ENCODE measurements at places on chromosomes 7 and 10. TPM values are rescaled to one million over a fixed set of nuclear protein-coding genes. Genes with fewer than 3 reads are reported as not detected.
A peak's percentile ranks its signal among the peaks of the same experiment; 100 is the strongest.

DNA sequence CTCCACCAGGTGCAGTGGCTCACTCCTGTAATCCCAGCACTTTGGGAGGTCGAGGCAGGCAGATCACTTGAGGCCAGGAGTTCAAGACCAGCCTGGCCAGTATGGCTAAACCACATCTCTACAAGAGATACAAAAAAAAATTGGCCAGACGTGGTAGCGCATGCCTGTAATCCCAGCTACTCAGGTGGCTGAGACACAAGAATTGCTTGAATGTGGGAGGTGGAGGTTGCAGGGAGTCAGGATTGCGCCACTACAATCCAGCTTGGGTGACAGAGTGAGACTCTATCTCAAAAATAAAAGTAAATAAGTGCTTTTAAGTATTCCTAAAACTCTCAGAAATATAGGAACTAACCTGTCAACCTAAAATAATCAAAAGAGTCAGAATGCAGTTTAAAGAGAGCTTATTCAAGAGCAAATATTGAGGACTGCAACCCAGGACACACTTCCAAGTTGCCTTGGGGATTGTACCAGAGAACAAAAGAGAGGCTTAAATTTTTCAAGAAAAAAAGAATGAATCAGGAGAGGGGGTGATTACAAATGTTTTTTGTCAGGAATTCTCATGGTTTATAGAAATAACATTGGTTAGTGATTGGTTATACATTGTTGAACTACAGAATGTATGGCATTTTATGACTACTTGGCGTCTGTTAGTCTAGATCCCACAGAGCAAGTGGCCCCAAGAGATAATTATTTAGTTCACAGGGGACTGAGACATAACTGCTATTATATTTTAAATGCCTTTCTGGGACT, 33.2 kb upstream of the PPP1R9A start:
- peaks cover 7% of the 10 kb centered on the region for H3K4me1 ChIP-seq
- H3K36me3 ChIP-seq, result no peaks in the 10 kb centered on the region
- H3K27ac ChIP-seq, result no peak overlapping the region
- H3K4me3 ChIP-seq, result no peak overlapping the region

- H3K27ac ChIP-seq, result no peak overlapping the region
- H3K4me1 ChIP-seq, result no peaks in the 10 kb centered on the region
- DNase-seq, result no peak
- H3K4me3 ChIP-seq, result no peak overlapping the region
- no peaks in the 10 kb centered on the region for H3K36me3 ChIP-seq
- H3K27me3 ChIP-seq, result no peaks in the 10 kb centered on the region
Observed at GRCh38 chr10:35000936-35001335, 89.2 kb downstream of the CUL2 start.

DNA sequence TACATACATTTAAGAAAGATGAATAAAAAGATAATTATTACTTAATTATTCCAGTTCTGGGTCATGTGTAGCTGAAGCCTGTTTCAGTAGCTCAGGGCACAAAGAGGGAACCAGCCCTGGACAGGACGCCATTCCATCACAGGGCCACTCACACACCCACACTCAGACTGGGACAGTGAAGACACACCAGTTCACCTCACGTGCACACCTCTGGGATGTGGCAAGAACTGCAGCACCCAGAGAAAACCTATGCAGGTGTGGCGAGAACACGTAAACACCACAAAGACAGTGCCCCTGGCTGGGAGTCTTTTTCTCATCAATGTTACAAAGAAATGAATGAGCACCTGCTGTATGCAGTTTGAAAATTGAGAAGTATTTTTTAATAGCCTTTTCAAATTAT, 1.6 kb upstream of the IDI1 start:
- peak overlapping the region; percentile 99 for H3K27ac ChIP-seq
- peaks cover 28% of the 10 kb centered on the region for H3K4me1 ChIP-seq
- peak overlapping the region; percentile 97 for H3K4me3 ChIP-seq
- no peak for DNase-seq

- no peak overlapping the region for H3K4me3 ChIP-seq
- no peak for DNase-seq
- H3K36me3 ChIP-seq, result no peaks in the 10 kb centered on the region
Observed at GRCh38 chr10:100800931-100801330, 55.5 kb downstream of the PAX2 start.

DNA sequence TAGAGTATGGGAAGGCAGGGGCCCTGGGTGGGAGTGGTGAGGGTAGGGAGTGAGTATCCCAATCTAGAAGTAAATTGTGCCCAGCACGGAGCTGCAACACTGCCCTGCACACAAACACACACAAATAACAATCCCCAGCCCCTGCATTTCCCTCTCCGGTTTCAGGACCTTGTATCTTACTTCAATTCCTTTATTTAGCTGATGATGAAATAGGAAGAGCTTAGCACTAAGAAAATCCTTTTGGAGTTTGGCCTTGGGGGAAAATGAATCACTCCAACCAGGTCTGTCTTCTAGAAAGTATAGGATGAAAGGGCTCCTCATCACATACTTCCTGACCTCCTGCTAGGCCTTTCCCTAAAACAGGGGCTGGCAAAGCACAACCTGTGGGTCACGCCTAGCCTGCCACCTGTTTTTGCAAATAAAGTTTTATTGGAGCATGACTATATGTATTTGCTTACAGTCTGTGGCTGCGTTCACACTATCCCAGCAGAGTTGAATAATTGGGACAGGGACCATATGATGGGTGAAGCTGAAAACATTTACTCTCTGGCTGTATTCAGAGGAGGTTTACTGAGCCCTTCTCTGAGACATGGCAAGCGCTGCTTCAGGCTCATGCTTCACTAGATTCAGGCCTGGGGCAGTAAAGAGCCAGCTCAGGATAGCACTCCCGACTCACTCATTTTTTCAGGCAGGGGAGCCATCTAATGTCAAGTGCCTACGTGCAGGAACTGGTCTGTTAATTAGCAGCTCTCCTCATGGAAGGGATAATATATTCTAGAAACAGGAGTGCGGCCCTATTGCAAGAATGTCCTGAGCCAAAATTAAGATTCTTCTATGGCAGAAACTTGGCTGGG, 111.0 kb downstream of the EGFR start:
- DNase-seq, result no peak
- no peaks in the 10 kb centered on the region for H3K27me3 ChIP-seq
- peaks cover 20% of the 10 kb centered on the region for H3K4me1 ChIP-seq
- no peaks in the 10 kb centered on the region for H3K36me3 ChIP-seq
- no peak overlapping the region for H3K4me3 ChIP-seq

DNA sequence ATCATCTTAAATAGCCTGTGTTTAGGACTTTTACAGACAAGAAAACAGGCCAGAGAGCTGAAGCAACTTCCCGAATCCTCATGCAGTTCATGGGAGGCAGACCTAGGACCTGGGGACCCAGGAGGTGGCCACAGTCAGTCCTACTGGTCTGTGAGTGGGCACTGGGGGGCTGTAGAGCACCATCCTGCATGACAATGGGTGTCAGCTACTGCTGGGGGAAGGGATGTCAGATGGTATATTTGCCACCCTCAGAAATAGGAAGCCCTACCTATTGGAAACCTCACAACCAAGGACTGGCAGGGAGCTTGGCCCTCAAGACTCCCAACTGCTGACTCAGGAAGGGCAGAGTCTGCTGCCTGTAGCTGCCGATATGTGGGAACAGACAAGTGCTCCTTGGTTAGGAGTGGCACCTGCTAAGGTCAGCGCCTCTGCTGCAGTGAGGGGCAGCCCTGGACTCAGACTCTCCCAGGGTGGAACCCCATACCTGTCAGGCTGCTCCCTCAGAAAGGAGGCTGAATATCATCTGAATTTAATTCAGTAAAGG, 29.7 kb downstream of the OGDH start:
- H3K27me3 ChIP-seq, result no peaks in the 10 kb centered on the region
- H3K36me3 ChIP-seq, result no peaks in the 10 kb centered on the region
- no peak overlapping the region for H3K27ac ChIP-seq
- H3K4me3 ChIP-seq, result no peak overlapping the region
- DNase-seq, result no peak

DNA sequence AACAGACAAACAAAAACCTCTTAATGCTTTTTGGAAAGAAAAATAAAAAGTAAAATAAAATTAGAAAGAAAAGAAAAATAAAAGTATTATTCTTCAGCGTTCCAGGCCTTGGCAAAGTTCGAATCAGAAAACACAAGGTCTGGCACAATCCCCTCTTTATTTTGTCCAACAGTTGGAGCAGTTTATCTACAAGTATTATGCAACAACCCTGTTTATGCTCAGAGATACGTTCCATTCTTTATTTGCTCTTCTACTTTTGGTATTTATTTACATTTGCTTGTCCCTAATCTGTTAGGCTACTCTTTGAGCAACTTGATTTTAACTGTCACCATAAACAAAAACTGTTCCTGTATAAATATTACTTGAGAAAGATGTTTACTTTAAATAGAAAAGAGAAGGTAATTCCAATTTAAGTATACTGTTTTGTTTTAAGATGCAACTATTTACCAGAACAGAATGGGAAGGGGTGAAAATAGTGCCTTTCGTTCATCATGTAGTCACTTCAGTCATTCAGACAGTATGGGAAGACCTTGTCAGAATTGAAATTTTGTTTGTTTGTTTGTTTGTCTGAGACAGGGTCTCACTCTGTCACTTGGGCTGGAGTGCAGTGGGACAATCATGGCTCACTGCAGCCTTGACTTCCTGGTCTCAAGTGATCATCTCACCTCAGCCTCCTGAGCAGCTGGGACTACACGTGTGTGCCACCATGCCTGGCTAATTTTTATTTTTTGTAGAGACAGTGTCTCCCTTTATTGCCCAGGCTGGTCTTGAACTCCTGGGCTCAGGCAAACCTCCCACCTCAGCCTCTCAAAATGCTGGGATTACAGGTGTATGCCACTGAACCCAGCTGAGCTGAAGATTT, 5.7 kb downstream of the PDK4 start:
- H3K27me3 ChIP-seq, result peaks cover 9% of the 10 kb centered on the region
- no peak for DNase-seq
- H3K27ac ChIP-seq, result no peak overlapping the region
- no peak overlapping the region for H3K4me3 ChIP-seq
- H3K4me1 ChIP-seq, result no peaks in the 10 kb centered on the region

GRCh38 chr10:132232023-132232951, 45.5 kb downstream of the DPYSL4 start:
- no peaks in the 10 kb centered on the region for H3K27me3 ChIP-seq
- no peaks in the 10 kb centered on the region for H3K36me3 ChIP-seq
- H3K4me3 ChIP-seq, result no peak overlapping the region
- no peak overlapping the region for H3K27ac ChIP-seq
- no peaks in the 10 kb centered on the region for H3K4me1 ChIP-seq
- no peak for DNase-seq

DNA sequence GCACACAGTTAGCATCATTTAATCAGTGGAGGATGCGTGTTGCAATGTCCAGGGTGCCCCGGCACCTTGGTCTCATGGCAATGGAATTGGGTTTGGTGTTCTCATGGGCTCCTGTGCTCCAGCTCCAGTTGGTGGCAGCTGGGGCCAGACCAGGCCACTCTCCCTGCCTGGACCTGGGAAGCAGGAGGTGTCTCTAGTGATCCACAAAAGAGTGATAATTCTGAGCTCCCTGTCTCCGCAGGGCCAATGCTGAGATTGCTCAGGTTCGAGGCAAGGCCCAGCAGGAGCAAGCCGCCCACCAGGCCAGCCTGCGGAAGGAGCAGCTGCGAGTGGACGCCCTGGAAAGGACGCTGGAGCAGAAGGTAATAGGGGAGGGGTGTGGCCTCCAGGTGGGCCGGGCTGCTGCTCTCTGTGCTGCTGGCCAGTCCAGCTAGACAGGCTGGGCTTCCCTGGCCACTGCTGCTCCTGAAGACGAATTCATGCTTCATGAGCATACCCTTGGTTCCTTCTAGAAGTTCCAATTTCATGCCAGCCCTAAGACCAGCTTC, 21.7 kb upstream of the BTBD16 start:
- H3K36me3 ChIP-seq, result no peaks in the 10 kb centered on the region
- no peak overlapping the region for H3K4me3 ChIP-seq
- no peak for DNase-seq
- no peak overlapping the region for H3K27ac ChIP-seq
- no peaks in the 10 kb centered on the region for H3K4me1 ChIP-seq

CALML3 gene
- not detected for total RNA-seq

ANKRD22 gene
- total RNA-seq, result not detected

NOLC1 gene
- 194 TPM for total RNA-seq

IFIT3 gene
- total RNA-seq, result 6.7 TPM

CYP3A7 gene
- not detected for total RNA-seq

Measured in A673 (cell line).